ENCODE measurements at places on chromosomes 3 and 15.

DNA sequence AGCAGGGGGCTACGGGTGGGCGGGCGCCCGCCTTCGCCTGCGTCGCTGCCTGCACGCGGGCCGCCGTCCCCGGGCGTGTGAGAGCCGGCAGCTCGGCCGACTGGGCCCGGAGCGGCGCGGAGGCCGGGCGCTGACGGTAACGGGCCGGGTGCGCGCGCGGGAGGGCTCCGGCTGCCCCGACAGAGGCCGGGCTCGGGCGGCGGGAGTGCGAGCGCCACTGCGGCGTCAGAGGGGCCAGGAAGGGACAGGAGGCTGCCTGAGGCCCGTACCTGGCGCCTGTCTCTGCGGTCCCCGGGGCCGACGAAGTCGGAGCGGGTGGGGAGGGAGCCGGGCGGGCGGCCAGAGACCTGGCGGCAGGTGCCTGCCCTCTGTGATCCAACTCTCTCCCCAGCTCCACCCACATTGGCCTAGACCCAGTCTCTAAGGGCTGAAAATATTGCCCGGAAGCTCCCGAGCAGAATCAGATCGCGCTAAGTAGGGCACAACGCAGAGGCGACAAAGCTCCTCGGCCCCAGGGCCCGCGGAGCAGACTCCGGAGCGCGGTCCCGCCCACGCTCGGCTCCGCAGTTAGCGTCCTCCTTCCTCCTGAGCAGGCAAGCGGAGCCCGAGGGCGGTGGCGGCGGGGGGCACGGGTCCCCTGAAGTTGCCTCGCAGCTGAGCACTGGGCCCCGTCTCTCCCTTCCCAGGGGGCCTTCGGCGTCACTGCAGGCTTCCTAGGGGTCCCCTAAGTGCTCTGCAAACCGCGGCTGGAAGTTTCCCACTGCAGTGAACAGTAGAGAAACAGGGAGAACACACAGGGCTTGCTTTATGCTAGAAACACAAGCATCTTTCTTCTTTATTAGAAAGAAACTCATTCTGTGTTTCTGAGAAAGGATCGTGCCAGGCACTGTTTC is at the start of gene MAN2A2:
Gene MAN2A2, plus strand, starts transcription at position 463 of the 893 bp plus-strand sequence. CDS start 906 bp downstream, outside the sequence.
- no peak for DNase-seq

GRCh38 chr15:81161160-81161673 is 27.1 kb downstream of the CFAP161 start:
- DNase-seq = no peak

- no peak for DNase-seq
Observed at GRCh38 chr3:62935793-62936192, 60.6 kb upstream of the CADPS start.

DNA sequence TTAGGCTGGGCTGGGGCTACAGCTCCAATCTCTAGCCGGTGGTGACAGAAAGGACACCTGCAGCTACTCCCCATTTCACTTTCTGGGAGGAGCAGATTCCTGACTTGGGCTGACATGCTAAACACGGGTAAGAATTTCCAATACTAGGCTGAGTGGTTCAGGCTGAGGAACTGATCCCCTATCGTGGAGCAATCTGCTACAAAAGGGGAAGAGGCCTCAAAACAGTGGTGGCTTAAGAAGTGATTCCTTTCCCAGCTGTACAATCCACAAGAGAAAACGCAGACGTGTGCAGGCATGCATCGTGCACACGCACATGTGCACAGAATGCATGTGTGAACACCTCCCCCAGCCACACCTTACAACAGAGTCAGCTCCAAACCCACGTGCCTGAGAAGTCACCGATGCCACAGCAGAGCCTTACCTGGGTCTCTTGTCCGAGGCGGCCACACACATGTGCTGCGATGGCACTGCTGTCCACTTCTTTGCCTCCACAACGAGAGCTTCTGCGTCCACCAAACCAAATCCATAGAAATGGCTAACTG is 86.7 kb upstream of the SNRPA1 start:
- no peak for DNase-seq

GRCh38 chr3:177464392-177465256 is 267.3 kb upstream of the TBL1XR1 start:
- no peak for DNase-seq

DNA sequence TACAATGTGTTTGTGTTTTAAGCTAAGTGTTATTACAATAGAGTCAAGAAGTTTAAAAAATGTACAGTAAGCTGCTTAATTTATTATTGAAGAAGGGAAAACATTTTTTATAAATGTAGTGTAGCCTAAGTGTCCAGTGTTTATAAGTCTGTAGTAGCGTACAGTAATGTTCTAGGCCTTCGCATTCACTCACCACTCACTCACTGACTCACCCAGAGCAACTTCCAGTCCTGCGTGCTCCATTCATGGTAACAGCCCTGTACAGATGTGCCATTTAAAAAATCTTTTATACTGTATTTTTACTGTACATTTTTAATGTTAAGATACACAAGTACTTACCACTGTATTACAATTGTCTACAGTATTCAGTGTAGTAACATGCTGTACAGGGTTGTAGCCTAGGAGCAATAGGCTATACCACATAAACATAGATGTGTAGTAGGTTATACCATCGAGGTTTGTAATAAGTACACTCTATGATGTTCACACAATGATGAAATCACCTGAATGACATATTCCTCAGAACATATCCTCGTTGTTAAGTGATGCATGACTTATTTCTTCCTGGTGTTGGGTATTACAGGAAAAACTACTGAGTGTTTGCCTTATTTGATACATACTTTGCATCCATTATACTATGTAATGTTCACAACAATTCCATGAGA is 156.6 kb upstream of the NUDT16 start:
- no peak for DNase-seq

- no peak for DNase-seq
Observed at GRCh38 chr3:16372362-16373292, 107.6 kb downstream of the OXNAD1 start.

- DNase-seq = no peak
Observed at GRCh38 chr3:143977341-143978262, 6.0 kb downstream of the DIPK2A start.

DNA sequence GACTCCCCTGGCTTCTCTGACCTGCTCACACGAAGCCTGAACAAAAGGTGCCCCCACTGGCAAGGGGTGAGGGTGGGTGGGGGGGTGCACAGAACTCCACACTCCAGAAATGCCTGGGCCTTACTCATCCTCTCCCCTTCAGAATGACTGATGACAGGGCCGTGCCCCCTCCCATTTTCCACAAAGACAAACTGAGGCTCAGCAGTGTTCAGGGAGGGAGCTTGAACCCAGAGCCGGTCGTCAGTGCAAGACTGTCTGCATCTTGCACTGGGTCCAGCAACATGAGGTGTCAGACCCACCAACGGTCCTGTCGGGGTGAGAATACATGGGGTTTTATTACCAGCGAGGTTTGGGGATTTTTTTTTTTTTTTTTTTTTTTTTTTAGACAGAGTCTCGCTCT is 15.3 kb downstream of the IGDCC3 start:
- no peak for DNase-seq

DNA sequence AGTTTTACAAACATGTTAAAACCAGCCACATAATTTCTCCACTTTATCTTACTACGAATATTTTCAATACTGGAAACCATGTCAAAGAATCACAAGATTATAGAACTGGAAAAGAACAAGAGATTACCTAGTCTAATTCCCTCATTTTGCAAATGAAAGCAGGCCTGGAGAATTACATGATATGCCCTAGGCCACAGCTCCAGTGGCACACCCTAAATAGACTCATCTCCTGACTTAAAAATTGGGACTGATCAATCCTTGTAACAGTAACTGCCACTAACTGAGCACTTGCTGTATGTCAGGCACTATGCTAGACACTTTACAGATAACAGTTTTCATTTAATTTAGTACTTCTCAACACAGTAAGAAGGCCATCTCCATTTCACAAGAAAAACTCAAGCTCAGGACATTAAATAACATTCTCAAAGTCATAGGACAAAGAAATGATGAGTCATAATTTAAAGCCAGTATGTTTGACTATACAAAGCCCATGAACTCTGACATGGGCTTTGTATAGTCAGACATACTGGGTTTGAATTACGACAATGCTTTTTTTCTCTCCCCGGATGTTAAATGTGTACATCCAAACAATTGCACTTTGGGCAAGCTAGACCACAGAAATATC is 9.4 kb downstream of the IGSF11 start:
- DNase-seq = no peak

DNA sequence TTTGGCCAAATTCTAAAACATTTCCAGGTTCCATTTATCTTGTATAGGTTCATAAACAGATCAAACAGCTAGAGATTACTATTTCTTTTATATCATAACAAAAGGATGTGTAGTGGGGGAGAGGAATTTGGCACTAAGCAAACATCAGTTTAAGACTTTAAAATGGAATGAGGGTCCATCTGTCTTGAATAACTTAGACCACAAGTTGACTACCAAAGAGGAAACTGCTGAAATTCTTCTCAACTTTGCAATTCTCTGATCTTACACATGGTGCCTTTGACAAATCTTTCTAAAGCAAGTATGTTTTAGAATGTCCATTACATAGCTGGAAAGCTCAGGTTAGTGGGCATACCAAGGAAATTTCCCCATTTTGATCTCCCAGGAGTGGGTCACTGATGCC is 140.5 kb upstream of the ADAMTS9 start:
- no peak for DNase-seq

DNA sequence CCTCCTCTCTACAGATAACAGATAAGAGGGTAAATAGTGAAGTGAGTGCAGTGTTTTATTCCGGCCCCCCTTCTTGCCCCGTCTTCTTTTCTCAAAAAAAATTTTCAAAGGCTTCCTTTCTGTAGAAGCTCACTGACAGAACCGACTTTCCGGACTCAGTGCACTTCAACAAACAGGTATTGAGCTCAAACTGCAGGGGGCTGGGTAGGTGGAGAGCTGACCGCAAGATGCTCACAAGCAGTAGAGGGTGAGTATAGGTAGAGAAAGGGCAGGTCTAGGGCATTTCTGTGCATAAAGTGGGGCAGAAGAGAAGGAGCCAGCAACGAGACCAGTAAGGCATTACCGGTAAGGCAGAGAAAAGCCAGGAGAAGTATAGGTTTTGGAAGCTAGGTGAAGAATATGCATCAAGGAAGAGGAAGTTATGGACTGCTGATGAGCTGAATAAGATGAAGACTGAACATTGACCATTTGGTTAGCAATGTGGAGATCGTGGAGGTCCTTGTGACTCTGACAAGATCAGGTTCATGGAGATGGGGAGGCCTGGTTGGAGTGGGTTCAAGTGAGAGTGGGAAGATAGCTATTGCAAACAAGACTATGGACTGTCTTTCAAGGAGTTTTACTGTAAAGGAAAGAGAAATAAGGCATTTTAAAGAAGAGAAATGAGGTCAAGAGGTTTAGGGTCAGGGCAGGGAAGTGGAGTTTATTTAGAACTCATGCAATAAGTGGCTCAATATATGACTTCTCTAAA is 97.4 kb downstream of the ST6GAL1 start:
- DNase-seq = no peak

- DNase-seq = no peak
Observed at GRCh38 chr15:95105229-95105628, 873.9 kb downstream of the MCTP2 start.

DNA sequence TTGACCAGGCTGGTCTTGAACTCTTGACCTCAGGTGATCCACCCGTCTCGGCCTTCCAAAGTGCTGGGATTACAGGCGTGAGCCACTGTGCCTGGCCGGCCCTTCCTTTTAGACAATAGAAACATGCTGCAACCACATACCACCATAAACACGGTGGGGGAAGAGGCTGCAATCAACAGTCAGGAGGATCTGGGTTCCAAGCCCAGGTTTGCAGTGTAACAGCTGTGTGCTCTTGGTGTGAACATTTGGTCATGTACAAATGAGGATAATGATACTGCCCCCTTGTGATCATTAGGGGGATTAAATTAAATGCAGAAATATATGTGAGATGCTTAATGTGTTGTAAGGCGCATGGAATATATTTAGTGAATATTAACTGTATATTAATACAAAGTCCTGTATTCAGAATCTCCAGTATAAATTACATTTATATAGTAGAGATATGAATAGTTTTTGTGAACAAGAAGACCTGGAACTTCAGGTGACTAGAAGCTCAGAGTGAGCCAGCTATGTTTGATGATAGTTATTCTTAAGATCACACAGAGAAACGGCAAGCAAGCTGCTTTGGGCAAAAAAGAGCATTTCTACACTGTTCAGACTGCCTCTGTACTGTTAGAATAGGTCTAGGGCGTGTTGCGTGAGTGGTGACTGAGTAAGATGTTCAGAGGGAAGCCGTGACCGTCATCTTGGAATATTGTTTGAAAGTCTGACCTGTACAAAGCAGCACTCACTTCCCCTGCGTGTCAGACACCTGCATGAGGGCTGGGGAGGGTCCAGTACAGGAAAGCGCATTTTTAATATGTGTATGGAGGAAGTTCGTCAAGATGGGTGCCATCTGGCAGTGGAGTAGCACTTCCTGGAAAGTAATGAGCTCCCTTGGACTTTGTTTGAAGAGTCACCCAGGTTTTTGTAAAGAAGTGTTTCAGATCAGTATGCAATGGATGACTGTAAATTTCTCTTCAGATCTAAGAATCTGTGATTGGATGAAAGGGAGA is 125.8 kb downstream of the PGPEP1L start:
- DNase-seq = peak; percentile 18
